ENCODE measurements at places on chromosomes 1 and 21.

DNA sequence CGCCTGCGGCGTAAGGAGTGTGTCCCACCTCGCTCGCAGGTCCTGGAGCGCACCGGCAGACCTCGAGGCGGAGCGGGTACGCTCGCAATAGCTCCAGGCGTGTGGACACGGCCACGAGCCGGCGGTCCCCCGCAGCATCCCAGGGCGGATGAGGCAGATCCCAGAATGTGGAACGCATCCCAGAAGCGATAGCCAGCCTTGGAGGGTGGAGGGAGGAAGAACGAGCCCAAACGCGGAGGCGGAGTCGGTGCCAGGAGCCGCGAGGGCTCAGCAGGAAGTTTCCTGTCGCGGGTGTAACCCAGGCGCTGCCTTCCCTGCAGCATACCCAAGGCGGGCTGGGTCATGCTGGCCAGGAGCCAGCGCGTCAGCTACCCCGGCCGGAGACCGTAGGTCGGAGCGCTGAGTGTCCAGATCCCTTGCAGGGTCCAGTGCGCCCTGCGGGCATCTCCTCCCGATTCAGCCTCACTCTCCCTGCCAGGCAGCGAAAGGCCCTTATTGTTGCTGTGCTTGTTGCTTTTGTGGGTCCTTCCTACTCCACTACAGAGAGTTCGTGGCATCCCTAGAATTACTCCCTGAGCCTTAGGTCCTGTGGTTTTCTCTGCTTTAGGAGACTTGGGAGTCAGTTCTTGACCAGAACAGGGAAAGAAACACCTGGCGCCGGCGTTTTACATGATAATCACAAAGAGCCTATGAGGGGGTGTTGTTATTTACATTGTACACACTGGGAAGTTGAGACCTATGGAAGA is 27.7 kb downstream of the STYXL2 start:
- DNase-seq, result peak; percentile 19

DNA sequence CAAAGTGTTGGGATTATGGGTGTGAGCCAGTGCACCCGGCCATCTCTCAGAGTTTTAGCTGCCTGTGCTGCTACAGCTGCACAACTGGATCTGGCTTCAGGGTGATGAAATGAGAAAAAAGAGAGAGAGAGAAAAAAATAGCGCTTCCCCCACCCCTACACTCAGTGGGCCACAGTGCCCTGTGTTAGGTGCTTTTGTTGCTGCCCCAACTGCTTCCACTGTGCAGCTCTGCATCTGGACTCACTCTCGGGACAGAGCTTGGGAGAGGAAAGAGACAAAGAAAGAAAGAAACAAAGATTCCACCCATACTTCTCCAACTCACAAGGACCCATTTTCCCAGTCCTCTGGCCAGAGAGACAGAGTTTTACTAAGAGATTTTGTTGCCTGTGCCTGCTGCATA is 50.4 kb downstream of the INAVA start:
- DNase-seq, result no peak

GRCh38 chr1:203625628-203626019 is 1.0 kb upstream of the ATP2B4 start:
- DNase-seq, result peak; percentile 56

DNA sequence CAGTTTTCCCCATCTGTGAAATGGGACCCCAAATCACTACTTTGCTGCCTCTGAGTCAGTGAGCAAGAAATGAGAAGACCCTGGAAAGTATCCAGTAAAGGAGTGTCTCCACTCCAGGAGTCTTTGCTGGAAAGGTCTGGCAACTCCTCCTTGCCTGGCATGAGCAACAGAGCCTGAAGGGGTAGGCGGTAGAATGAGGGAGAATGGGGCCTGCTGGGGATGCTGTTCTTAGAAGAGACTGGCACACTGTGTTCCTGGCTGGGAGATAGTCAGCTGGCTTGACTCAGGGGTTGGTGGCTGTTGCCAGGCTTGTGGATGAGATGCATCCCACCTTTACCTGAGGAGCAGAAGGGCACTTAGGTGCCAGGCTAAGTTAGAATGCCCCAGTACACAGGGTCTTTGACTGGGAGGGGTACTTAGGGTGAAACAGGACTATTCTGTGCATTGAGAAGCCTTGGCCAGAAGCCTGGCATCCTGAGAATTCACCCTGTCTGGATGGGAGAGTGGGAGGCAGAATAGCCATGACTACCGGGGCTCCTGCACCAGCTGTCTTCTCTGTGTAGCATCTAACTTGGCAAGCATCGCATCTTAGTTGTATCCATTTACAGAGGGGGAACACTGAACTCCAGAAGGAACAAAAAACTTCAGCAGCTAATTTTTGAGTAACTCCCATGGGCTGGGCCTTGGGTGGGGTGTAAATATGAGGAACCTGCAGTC is 2.5 kb downstream of the MFSD2A start:
- no peak for DNase-seq

GRCh38 chr21:25456672-25457071 is 150.6 kb downstream of the MRPL39 start:
- peak; percentile 67 for DNase-seq

- DNase-seq, result no peak
Measured at GRCh38 chr1:105416261-105416660, 1640.2 kb upstream of the PRMT6 start.

DNA sequence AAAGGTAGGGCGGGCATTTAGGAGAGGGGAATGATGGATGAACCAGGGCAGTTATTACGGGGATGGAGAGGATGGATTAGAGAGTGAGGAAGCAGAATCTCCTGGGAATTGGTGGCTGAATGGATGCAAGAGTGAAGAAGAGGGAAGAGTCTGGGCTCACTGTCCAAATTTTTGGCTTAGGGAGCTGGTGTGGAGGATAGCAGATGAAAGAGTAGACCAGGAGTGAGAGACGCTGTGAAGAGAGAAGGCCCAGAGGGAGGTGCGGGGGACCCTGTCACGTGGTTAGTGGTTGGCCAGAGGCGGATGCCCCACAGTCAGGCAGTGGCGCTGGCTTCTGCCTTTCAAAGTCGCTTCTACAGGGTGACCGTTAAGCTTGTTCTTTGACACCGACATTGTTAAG is 78.4 kb downstream of the PEX14 start:
- DNase-seq, result no peak

- DNase-seq, result no peak
Measured at GRCh38 chr1:212945463-212946160, 4.7 kb upstream of the VASH2 start.

DNA sequence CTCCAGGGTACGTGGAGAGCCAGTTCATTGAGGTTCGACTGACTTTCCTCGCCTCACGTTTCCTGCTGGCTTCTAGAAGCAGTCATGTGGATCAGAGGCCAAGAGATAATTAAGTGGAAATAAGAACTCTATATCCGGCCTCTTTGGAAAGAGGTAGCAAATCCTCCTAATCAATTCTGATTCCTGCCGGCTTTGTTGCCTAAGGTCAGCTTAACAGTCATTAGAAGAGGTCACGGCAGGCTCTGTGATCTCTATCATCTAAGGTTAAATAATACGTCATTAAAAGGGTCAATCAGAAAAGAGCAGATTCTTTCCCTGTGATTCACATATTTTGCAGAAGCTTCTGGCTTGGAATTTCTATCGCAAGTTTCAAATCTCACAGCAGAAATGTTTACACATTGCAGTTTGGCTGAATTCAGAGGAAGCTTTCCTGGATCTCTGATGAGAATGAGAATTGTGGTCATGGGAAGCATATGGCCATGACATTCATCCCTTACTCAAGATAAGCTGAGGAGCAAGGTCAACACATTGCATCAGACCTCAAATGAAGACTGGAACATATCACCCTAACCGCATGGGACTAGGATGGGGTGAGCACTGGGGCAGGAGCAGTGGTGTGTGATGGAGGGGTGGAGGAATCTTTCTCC is 189.4 kb downstream of the PBX1 start:
- DNase-seq, result no peak

DNA sequence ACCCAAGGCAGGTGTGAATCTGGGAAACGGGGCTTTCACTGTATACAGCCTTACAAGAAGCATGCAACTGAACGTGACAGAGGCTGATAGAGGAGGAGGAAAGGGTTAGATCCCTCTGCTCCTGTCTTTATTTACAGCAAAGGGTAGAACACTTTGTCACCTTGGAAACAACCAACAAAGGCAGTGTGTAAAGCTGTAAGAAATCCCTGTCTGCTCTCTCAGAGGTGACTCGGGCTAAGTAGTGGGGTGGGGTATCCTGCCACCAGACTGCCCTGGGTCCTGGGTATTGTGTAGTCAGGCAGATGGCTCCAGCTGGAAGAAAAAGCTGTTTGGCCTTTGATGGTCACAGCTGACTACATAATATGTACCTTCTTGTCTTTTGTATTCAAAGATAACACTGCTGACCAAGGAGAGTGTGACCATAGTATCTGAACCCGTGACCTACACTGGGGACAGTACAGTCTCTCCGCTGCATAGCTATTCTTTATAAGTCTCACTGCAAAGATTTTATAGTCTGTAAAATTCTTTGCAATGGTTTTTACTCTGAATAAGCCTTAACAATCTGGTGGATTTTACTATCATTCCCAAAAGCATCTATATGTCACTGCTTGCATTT is 22.1 kb upstream of the POU2F1 start:
- no peak for DNase-seq

GRCh38 chr1:39129514-39129913 is 75.0 kb upstream of the MACF1 start:
- DNase-seq, result no peak

DNA sequence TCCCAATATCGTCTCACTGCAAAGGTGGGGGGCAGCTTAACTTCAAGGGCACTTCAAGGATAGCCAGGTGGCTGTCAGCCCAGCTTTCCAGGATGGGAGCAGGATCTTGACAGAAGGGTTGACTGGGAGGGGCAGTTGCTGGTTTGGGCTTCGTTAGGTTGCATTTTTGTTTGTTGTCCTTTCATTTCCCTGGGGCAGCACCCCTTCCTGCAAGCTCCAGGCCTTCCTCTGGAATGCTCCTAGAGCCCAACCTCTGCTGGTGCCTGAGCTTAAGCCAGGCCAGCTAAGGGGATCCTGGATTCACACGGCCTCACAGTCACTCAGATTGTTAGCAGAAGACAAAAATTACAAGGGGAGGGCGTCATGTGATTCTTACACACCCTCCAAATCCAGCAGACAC is 4.1 kb upstream of the OLIG2 start:
- no peak for DNase-seq

GRCh38 chr1:19179597-19180264 is 30.3 kb downstream of the UBR4 start:
- peak; percentile 19 for DNase-seq

- DNase-seq, result no peak
Measured at GRCh38 chr1:33578557-33579448, 106.4 kb downstream of the ZSCAN20 start.

GRCh38 chr1:79040424-79041082 is 34.0 kb upstream of the ADGRL4 start:
- no peak for DNase-seq

DNA sequence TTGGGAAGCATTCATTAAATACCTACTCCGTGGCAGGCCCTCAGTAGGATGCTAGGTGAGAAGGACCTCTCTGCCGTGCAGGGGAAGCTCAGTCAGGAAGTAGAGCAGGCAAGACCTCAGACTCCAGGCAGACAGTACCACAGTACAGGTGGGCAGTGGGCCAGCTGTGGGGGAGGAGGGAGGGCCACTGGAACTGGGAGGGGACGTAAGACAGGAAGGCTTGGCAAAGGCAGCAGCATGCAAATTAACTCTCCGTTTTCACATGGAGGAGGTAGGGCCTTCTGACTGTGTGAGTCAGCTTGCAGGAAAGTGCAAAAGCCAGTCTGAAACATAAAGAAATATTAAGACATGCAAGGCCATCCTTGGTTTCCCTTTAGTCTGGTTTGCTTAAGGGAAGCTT is 157.7 kb downstream of the TRIM33 start:
- DNase-seq, result no peak

DNA sequence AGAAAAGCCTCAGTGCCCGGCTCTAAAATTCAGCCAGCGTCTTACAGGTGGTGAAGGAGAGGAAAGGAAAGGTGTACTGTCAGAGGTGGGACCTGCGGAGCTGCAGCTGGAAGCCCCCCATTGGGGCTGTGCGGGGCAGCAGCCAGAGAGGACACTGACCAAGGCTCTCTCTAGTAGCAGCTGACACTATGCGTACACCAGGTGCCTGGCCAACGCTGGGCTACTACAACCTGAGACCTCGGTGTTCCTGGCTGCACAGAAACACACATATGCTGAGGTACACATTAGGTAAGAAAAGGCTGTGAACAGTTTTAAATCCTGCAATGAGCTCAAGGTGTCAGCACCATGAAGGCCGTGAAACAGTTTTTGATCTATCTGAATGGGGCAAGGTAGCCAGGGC is 55.5 kb upstream of the EDN2 start:
- no peak for DNase-seq

DNA sequence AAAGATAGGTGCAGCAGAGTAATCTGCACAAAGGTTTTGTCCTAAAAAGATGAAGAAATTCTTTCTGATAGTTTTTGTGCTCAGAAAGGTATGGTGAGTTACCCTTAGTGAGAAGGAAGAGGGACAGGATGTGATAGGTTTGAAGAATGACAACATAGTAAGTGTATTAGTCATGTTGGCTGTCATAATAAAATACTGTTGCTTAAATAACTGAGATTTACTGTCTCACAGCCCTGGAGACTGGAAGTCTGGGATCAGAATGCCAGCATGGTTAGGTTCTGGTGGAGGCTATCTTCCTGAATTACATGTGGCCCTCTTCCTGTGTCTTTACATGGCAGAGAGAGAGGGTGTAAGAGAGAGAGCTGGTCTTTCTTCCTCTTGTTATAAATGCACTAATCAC is 965.2 kb downstream of the TTLL7 start:
- DNase-seq, result no peak

DNA sequence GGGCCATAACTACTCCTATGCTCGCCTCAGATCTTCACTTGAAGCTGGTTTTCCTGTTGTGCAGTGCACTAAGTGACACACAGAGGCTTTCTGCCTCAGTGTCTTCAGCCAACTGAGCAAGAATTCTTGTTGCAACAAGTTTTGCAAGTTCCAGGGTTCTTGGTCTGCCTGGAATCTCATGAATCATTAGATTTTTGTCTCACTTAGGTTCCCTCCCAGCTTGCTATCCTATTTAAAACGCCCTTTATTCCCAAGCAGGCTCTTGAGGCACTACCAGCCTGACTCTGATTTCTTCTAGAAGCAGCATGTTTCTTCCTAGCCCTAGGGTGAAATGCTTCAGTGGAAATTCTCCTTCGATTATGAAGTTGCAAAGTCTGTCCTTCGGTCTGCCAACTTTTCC is 158.8 kb downstream of the C1orf21 start:
- DNase-seq, result no peak

GRCh38 chr1:167431261-167431908 is 86.9 kb downstream of the CD247 start:
- DNase-seq, result no peak

- DNase-seq, result no peak
Measured at GRCh38 chr1:76764638-76765454, 102.4 kb upstream of the ST6GALNAC5 start.

- no peak for DNase-seq
Measured at GRCh38 chr21:16663436-16663835, 849.4 kb upstream of the CXADR start.

- no peak for DNase-seq
Measured at GRCh38 chr1:203124546-203125317, 2.8 kb upstream of the ADORA1 start.

GRCh38 chr1:51341876-51342496 is 11.6 kb upstream of the TTC39A start:
- DNase-seq, result no peak

GRCh38 chr1:67897270-67897949 is 64.1 kb upstream of the GNG12 start:
- no peak for DNase-seq
